Activated T-cell treated with anti-CD3 and anti-CD28 coated beads for 4 hours (primary cell): ENCODE measurements at places on chromosomes 3 and 15.

DNA sequence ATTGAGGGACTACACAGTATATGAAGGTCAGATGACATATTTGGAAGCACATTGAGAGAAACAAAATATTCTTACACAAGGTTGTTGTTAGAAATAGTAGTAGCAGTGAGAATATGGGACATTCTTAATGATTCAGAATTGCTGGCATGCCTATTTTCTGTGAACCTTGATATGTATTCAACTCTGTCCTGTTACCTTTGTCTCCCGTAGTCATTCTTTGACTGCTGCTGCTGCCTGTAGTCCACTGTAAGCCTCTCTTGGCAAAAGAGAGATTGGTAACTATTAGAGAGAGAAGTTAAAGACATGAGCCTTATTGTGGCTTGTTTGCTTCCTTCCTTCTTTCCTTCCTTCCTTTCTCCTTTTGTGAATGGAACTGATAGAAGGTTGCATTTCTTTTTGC is 64.5 kb downstream of the TCF12 start:
- DNase-seq, result no peak

DNA sequence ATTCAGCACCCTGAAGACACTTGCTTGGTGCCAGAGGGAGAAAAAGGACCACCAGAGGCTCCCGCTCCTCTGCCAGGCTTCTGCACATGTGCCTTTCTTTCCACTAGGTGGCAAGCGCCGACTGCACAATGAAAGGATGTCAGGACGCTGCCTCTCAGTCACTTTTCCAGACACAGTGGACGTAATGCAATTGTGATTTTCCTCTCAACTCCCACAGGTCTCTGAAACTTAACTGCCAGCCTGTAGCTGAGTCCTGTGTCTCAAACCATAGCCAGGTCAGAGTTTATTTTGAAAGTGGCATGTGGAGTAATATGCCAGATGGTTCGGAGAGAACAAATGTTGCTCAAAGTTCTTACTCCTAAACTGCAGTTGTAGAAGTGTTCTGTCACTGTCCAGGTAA is 162.9 kb downstream of the ITPR1 start:
- DNase-seq, result no peak

GRCh38 chr15:79408041-79408440 is 24.1 kb upstream of the MINAR1 start:
- DNase-seq, result no peak

- DNase-seq, result no peak
Measured at GRCh38 chr3:59953104-59953503, 903.3 kb upstream of the CFAP20DC start.
